ENCODE measurements at places on chromosomes 11 and 22.

DNA sequence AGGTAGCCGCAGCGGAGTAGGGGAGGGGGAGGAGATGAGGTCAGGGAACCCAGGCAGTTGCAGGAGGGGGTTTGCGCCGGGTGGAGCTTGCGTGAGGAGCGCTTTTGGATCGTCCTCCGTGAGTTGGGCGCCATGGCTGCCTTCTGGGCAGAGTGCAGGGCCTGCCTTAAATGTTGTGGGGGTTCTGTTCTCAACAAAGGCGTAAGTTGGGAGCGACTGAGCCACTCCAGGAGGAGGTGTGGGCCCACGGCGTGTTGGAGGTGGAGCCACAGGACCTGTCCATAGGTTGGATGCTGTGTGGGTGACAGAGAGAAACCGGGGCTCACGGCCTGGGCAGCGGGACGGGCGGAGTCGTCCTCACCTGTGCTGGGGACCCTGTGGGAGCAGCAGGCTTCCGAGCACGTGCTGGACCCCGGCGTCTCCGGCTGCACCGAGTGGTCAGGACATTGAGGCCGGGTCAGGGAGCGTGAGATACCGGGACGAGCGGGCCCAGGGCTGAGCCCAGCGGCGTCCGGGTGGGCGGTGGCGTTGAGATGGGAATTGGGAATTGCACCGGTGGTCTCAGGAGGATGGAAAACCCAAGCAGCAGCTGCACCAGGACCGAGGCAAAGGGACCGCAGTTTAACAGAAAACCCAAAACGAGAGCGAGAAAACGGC is 977 bp upstream of the PGGHG start:
- DNase-seq = peak; percentile 17

DNA sequence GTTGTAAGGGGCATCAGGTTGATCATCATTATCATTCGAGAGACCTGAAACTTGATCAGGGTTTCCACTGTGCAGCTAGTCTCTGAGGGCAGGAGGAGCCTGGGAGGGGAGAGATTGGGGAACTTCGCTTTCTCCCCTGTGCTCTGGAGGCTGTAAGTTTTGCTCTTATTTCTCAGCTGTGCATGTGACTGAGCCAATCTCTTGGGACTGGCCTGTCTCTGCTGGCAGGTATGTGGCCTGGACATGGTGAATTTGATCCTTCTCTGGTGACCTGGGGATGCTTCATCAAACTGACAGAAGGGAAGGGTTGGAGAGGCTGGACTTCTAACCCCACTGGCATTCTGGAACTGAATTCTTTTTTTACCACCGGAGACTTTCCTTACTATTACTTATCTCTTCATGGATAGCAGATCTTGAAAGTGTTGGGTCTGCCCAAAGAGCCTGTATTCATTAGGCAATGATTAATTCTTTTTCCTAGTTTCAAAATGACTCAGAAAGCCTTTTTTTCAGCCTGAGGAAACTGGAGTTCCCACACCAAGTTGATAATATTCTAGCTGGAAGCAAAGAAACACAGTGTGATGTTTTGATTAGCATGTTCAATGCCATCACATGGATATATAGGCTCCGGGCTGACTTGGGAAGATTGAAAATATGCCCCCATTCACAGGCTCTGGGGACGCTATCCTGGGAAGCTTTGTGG is 36.5 kb downstream of the TSPAN18 start:
- no peak for DNase-seq

DNA sequence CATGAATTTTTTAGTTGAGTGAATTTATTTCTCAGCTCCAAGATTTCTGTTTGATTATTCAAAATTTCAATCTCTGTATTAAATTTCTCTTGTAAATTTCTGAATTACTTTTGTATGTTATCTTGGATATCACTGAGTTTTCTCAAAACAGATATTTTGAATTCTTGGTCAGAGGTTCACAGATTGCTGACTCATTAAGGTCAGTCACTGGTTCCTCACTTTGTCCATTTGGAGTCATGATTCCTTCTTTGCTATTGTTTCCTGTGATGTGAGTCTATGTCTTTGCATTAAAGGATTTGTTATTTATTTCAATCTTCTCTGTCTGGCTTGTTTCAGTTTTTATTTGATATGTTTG is 10.2 kb upstream of the IL17RA start:
- no peak for DNase-seq

DNA sequence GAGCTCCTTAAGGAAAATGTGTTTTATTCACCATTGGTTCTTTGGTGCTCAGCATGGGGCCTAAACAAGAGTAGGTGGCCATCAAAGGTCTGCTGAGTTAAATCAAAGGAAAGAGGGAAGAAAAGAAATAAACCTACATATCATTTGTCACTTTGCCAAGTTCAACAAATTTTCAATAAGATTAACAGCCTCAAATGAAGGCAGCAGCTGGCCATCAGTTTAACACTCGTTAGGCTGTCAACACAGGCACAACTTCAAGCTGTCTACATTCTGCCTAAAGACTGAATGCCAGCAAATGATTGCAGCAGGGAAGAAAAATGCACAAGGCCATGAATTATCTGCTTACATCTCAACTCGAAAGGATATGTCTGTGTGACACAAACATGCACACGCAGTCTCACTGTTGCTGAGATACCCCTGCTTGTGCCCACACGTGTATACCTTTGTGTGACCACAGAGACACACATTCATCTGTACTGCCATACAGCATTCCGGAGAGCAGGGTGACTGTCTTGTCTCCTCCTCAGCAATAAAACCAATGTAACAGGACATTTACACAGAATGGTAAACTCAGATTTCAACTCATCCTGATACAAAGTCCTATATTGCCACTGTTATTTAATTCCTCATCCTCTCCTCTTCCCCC is 40.1 kb downstream of the TRIM66 start:
- no peak for DNase-seq

DNA sequence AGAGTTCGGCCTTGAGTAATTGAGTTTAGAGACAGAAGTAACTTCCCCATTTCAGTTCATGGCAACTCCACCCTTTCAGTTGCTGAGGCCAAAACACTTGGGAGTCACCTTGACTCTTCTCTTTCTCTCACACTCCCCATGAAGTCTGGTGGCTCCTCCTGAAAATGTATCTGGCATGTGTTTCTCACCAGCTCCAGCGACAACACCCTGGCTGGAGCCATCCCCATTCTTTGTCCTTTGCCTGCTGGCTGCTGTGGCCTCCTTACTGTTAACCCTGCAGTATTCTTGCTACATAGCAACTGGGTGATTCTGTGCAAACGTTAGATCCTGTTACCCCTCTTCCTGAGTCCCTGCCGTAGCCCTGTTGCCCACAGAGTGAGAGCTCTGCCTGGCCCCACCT is 23.8 kb downstream of the SLC6A5 start:
- no peak for DNase-seq

GRCh38 chr11:67820081-67820480 is 145.7 kb upstream of the ALDH3B2 start:
- no peak for DNase-seq

- DNase-seq = no peak
These were observed 86.7 kb upstream of the IZUMO1R start for GRCh38 chr11:94217705-94218104.

GRCh38 chr11:11572386-11572785 is 49.4 kb downstream of the GALNT18 start:
- no peak for DNase-seq

GRCh38 chr22:39996732-39997131 is 2.0 kb downstream of the FAM83F start:
- no peak for DNase-seq

- DNase-seq = no peak
These were observed 9.5 kb downstream of the CACNA1I start for GRCh38 chr22:39580006-39580441.

GRCh38 chr11:109267293-109268095 is 154.5 kb upstream of the C11orf87 start:
- no peak for DNase-seq

- no peak for DNase-seq
These were observed 104.3 kb upstream of the SYT13 start for GRCh38 chr11:45390407-45390806.

DNA sequence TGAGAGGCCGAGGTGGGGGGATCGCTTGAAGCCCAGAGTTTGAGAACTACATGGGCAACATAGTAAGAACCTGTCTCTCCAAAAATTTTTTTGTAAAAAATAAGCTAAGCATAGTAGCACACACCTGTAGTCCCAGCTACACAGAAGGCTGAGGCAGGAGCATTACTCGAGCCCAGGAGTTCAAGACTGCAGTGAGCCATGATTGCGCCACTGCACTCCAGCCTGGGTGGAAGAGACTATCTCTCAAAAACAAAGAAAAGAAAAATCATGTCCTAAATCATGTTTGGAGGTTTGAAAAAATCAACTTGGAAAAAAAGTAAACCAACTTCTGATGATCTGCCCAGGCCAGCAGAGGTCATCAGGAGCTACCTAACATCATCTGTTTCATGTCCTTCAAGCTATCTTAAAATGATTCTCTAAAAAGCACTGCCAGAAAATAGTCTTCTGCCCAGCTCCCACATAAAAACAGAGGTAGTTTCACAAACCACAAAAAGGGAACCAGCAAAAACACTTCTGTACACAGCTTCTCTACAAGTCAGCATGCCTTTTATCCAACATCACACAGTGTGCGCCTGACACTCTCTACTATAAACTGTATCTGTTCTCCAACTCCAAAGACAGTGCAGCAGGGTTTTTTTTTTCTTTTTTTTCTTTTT is 165.0 kb downstream of the SOX6 start:
- DNase-seq = no peak

- DNase-seq = no peak
These were observed 19.4 kb downstream of the HTR3A start for GRCh38 chr11:113994077-113994954.

GRCh38 chr22:30561402-30562189 is 12.9 kb downstream of the GAL3ST1 start:
- DNase-seq = no peak

Measured in GM12892 (cell line).